Activated T-helper 1 cell treated with anti-CD3 and anti-CD28 coated beads, Interleukin-12 subunit alpha, Interleukin-12 subunit beta, Interleukin-2, Interleukin-4 antibody, amounts not matched to agents 30 ng/mL and 10 ng/mL and 1 ng/mL, durations not matched to agents 14 hours and 24 hours and 36 hours (primary cell): ENCODE measurements at places on chromosomes 1 and 21. TPM values are rescaled to one million over a fixed set of nuclear protein-coding genes. Genes with fewer than 3 reads are reported as not detected.

The TLR5 gene
- not detected in 2 replicates for total RNA-seq

The BMP8B gene
- 0.31 and 0.42 TPM in 2 replicates for total RNA-seq

The ACP6 gene
- total RNA-seq, result 14.1 and 14.7 TPM in 2 replicates

The TP73 gene
- total RNA-seq, result 1.4 and 1.5 TPM in 2 replicates

The CR1 gene
- total RNA-seq, result not detected in 2 replicates

The CASQ2 gene
- not detected in 2 replicates for total RNA-seq

The PROX1 gene
- total RNA-seq, result not detected in 2 replicates

The CACHD1 gene
- 0.10 and 0.13 TPM in 2 replicates for total RNA-seq

The HCN3 gene
- 2.5 and 3.3 TPM in 2 replicates for total RNA-seq

The PDZK1 gene
- total RNA-seq, result 0.18 TPM in 1 of 2 replicates, not detected in the other

The TRNP1 gene
- total RNA-seq, result 2.0 TPM in 2 replicates

The LGR6 gene
- not detected in 2 replicates for total RNA-seq

The PROK1 gene
- not detected in 2 replicates for total RNA-seq

The MEF2D gene
- total RNA-seq, result 36.3 and 37.0 TPM in 2 replicates

The GPR37L1 gene
- not detected in 2 replicates for total RNA-seq

The RGS13 gene
- total RNA-seq, result not detected in 2 replicates
